ENCODE measurements at places on chromosomes 6 and 20.

DNA sequence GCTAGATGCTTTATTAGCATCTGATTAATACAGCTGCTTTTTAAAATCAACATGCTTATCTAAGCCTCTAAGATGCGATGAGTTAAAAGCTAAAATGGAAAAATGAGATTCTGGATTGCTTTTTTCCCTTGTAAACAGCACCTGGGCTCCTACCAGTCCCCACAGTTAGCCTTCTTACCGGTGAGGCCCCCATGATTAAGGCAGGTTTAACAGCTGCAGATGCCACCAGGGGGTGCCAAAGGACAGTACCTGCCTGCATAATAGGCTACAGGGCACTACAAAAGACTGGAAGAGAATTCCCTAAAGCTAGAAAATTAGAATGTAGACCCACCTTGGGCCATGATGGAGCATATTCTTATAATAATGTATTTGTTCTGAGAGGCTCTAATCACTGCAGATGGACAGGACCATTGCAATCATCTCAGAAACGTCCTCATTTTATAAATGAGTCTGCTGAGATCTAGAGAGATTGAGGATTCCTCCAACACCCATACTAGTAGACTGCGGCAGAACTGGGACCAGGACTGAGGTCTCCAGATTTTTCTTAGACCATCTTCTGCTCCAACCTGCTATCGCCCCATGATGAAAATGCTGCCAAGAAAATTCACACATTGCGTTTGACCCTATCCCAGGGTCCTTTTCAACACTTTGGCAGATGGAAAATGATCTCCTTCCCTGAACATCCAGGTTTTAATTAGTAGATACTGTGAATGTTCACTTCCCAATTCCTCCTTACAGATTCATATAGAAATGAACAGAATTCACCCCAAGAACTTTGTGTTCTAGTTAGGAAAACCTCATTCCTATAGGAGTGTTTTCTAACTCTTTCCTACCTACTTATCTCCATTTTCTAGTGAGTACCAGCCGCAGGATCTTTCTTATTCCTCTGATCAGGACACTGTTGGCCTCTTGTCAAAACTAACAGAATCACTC is 148.8 kb downstream of the RPS12 start:
- H3K27ac ChIP-seq = no peak overlapping the region
- H3K4me3 ChIP-seq = no peak overlapping the region
- peak; percentile 86 for DNase-seq
- H3K36me3 ChIP-seq = no peaks in the 10 kb centered on the region
- H3K27me3 ChIP-seq = no peaks in the 10 kb centered on the region

DNA sequence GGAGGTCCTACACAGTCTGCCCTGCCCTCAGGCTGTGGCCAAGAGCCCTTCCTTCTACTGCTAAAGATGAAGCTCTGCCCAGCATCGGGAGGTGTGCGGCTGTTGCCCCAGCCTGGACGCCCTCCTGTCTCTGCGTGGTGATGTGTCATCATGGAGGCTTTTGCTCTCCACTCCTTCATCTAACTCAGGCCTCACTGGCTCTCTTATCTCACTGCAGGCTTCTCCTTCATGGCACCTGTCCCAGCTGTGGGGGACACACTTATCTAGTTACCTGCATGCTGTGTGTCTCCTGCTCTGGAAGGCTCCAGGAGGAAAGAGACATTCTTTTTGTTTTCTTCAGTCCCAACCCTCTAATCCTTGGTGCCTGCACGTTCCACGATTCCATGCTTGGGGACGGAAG is 89.1 kb downstream of the PSMG4 start:
- no peak overlapping the region for H3K4me3 ChIP-seq
- H3K4me1 ChIP-seq = peaks cover 21% of the 10 kb centered on the region
- no peak for DNase-seq

DNA sequence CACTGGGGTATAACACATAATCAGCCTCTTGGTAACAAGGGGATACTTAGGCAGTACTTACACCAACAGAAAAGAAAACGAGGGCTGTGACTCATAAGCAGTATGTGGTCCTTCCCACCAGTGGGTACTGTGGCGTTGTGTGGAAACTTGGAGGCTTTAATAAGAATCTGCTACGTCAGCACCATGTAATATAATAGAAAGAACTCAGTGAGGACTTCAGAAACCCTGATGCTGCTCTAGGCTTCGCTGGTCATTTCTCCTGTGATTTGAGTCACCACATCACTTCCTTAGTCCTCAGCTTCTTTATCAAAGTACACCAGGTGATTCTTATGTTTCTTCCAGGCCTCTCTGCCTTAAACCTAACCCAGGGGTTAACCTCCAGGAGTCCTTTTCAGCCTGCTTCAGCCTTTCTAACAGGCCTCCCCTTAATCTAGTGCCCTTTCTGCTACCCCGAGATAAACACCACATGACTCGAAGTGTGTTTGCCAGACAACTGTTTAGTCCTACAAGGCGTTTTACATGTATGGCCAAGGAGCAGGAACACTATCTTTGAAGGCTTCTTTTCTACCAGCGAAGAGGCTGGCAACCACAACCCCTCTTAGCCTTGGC is 68.5 kb downstream of the FYN start:
- no peaks in the 10 kb centered on the region for H3K27me3 ChIP-seq
- H3K27ac ChIP-seq = no peak overlapping the region

- no peak overlapping the region for H3K27ac ChIP-seq
- H3K36me3 ChIP-seq = no peaks in the 10 kb centered on the region
- H3K4me1 ChIP-seq = no peaks in the 10 kb centered on the region
- DNase-seq = no peak
- no peaks in the 10 kb centered on the region for H3K27me3 ChIP-seq
Measured at GRCh38 chr6:65786815-65787214, 79.8 kb upstream of the EYS start.

DNA sequence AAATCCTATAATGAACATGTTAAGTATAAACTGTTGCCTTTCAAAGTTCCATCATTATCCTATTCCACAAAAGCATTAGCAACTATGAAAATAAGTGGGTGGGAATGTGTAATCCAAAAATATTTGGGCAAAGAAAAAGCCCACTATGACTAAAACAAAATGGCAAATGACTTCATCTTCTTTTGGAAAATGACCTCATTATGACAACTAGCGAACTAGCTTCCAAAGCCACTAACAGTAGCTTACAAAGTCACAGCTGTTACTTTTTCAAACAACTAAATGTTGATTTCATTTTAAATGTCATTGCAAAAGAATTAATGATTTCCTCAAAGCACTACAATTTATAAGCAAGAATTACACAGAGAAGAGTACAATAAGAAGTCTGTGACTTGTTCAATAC is 49.8 kb upstream of the RUNX2 start:
- H3K36me3 ChIP-seq = peaks cover 43% of the 10 kb centered on the region
- H3K27me3 ChIP-seq = no peaks in the 10 kb centered on the region
- H3K27ac ChIP-seq = no peak overlapping the region

- H3K36me3 ChIP-seq = no peaks in the 10 kb centered on the region
- no peak overlapping the region for H3K27ac ChIP-seq
- H3K27me3 ChIP-seq = no peaks in the 10 kb centered on the region
- no peaks in the 10 kb centered on the region for H3K4me1 ChIP-seq
- H3K4me3 ChIP-seq = no peak overlapping the region
- peak; percentile 43 for DNase-seq
Measured at GRCh38 chr6:102114402-102114801, 720.9 kb downstream of the GRIK2 start.

DNA sequence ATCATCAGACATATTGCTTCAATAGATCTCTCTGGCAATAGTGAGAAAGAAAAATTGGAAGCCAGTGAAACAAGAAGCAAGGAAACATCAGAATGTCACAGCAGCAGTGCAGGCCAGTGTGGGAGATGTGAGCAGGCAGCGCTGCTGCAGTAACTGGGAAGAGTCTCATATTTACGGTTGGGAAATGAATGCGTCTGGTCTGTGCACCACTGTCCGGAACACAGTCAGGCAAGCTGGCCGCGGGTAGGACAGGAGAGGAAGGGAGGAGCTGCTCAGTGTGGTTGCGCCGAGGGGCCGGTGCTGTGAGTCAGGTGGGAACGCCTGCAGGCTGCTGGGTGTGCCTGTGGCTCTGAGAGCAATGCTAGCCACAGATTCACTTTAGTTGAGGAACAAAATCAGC is 6.4 kb upstream of the PSMG4 start:
- no peak for DNase-seq
- no peaks in the 10 kb centered on the region for H3K4me1 ChIP-seq

DNA sequence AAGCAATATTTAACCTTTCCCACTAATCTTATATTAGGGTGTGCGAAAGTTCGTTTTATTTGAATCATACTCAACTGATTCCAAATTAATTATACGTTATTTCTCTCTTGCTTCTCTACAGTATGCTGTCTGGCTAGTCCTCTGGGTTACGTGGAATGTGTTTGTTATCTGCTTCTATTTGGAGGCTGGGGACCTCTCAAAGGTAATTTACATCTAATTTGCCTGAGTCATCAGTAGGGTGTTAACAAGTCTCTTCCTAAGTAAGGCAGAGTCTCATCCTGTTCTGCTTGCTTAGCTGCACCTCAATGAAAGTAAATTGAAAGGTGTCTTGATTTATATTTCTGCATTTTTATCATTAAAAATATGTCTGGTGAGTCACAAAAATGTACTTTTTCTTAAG is 551.5 kb downstream of the NKAIN2 start:
- H3K27ac ChIP-seq = no peak overlapping the region
- H3K4me3 ChIP-seq = no peak overlapping the region
- no peak for DNase-seq
- no peaks in the 10 kb centered on the region for H3K4me1 ChIP-seq

DNA sequence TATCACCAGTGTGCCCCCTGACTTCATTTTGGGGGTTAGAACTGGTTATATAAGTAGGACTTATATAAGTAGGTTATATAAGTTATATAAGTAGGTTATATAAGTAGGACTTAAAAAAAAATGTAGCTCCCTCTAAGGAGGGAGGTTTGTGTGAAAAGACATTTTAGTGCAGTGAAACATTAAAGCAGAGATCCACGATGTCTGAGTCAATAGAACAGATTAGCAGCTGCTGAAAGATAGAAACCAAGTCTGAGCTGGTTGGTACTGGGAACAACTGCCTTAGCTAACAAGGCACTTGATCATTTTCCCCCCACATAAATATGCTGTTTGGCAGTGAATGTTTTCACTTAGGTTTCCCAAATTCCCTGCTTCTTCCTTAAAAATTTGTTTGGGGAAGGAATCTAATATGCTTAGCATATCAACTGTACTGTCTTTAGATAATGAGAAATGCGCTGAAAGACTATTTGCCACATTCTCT is 2.1 kb upstream of the RPS12 start:
- H3K4me3 ChIP-seq = peak overlapping the region; percentile 99
- H3K4me1 ChIP-seq = no peaks in the 10 kb centered on the region
- H3K36me3 ChIP-seq = peaks cover 30% of the 10 kb centered on the region
- no peak overlapping the region for H3K27ac ChIP-seq

DNA sequence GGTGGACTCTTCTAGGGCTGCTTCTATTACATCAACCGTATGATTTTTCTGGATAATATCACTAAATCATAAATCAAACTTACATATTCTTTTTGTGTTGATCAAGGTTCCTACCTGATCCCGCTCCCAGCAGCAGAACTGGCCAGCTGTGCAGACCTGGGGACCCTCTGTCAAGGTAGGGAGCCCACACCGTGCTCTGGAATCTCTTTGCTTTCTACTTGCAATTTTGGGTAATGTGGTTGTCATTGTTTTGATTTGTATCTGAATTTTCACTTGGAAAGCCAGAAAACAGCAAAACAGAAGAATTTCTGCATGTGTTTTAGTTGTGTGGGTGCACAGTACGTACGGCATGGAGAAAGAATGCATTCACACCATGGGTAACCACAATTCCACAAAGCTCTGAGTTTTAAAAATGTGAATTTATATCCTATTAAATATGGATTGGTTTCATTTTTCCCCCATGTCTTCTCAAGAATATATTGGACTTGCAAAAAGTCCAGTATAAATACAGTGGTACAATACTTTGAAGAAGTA is 80.1 kb downstream of the ADGRG6 start:
- H3K27me3 ChIP-seq = no peaks in the 10 kb centered on the region
- no peak overlapping the region for H3K27ac ChIP-seq
- H3K36me3 ChIP-seq = no peaks in the 10 kb centered on the region
- no peak overlapping the region for H3K4me3 ChIP-seq
- DNase-seq = no peak

- no peaks in the 10 kb centered on the region for H3K27me3 ChIP-seq
- no peak overlapping the region for H3K27ac ChIP-seq
- no peaks in the 10 kb centered on the region for H3K36me3 ChIP-seq
- H3K4me1 ChIP-seq = no peaks in the 10 kb centered on the region
- no peak for DNase-seq
Measured at GRCh38 chr6:257031-257725, 35.1 kb upstream of the DUSP22 start.
